ENCODE measurements at places on chromosomes 11 and 22.

- no peak for DNase-seq
Observed at GRCh38 chr22:22043296-22044078, 60.9 kb upstream of the TOP3B start.

GRCh38 chr11:112656772-112657428, 304.3 kb upstream of the NCAM1 start:
- no peak for DNase-seq

DNA sequence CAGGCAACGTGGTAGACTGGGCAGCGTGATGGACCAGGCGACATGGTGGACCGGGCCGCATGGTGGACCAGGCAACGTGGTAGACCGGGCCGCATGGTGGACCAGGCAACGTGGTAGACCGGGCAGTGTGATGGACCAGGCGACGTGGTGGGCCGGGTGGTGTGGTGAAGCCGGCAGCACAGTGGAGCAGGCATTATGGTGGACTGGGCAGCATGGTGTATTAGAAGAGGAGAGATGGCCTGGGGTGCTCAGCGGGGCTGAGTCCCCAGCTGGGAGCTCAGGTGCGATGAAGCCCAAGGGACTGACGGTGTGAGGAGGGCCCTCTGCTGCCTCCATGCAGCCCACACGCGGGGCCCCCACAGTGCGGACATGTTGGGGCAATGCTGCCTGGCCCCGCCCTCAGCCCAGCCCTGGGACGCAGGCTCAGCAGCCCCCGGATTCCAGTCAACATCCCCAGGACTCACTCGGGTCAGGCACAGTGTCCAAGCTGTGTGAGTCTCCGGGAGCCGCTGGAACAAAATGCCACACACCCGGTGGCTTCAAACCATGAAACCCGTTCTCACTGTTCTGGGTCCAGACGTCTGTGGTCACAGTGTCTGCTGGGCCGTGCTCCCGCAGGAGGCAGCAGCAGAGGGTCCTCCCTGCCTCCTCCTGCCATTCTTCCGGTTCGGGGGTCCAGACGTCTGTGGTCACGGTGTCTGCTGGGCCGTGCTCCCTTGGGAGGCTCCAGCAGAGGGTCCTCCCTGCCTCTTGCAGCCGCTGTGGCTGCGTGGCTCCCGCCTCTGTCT, 1084.9 kb downstream of the BRD1 start:
- DNase-seq: no peak

GRCh38 chr11:120129570-120129969, 8.3 kb downstream of the TRIM29 start:
- DNase-seq: no peak

GRCh38 chr11:13140873-13141655, 131.9 kb downstream of the RASSF10 start:
- DNase-seq: no peak

GRCh38 chr11:89487016-89487415, 4.2 kb downstream of the NOX4 start:
- DNase-seq: no peak

DNA sequence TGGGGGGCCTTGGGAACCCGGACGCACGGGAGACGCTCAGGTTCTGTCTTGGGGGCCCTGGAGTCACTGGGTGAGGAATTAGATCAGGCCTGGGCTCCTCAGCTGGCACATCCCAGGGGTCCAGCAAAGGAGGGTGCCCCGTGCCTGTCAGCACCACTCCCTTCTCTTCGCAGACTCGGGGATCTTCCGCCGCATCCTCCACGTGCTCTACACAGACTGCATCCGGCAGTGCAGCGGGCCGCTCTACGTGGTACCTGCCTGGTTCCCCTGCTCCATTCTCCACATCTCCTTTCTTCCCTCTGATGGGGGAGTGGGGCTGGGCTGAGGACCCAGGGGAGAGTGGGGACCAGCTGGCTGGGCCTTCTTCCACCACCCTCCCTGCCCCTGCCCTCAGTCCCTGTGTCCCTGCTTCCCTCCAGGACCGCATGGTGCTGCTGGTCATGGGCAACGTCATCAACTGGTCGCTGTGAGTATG, 6.7 kb upstream of the TAGLN start:
- DNase-seq: no peak

DNA sequence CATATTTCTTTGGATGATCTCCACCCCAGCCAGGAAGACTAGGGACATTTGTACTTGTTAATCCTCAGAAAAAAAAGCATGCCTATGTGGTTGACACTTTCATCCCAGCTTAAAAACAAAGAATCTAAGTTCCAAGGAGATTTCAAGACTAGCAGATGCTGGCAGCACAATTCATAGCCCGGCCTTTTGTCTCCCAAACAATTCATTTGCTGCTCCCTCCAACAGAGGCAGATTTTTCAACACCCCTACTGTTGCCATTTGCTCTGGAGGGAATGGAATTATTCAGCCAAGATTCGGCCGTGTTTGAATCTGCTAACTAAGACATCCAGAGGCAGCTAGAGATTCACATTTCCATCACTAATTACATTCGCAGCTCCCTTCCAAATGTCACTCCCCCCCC, 15.3 kb downstream of the P2RX3 start:
- no peak for DNase-seq

- no peak for DNase-seq
Observed at GRCh38 chr11:134794192-134794591, 382.1 kb upstream of the B3GAT1 start.

DNA sequence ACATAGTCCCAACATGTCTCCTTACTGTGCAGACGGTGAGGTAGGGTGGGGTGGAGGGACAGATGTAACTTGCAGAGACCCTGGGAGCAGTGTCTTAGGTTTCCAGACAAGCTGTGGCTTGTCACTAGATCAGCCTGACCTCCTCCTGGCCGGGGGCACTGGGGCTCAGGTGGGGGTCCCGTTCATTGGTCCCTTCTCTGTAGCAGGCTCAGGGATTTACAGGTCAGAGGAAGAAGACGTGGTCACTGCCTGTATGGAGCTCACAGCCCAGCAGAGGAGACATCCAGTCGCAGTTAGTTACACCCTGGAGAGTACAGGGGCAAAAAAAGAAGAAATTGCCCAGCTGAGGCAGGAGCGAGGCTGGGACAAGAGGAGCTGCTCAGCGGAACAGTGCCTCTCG, 22.0 kb upstream of the TUB start:
- no peak for DNase-seq

DNA sequence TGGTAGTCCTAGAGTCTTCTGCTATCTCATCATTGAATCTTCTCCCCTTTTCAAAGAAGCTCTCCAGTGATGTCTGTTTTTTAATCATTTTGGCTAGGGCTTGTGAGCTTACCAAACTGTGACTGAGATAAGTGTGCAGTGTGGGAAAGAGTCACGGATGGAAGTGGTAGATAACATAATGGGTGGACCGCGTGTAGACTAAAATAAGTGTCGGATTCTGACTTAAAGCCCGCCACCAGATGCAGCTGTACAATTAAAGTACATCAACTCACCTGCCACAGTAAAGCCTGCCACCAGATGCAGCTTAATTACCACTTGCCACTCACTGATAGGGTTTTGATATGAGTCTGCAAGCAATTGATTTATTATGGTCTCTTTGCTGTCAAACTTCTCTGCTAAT, 581.5 kb downstream of the LRRC4C start:
- no peak for DNase-seq

- DNase-seq: no peak
Observed at GRCh38 chr22:34812631-34813030, 253.3 kb upstream of the ISX start.

GRCh38 chr11:13206086-13206640, 71.4 kb upstream of the BMAL1 start:
- DNase-seq: no peak

GRCh38 chr11:47529951-47530350, 23.0 kb downstream of the CELF1 start:
- DNase-seq: no peak

DNA sequence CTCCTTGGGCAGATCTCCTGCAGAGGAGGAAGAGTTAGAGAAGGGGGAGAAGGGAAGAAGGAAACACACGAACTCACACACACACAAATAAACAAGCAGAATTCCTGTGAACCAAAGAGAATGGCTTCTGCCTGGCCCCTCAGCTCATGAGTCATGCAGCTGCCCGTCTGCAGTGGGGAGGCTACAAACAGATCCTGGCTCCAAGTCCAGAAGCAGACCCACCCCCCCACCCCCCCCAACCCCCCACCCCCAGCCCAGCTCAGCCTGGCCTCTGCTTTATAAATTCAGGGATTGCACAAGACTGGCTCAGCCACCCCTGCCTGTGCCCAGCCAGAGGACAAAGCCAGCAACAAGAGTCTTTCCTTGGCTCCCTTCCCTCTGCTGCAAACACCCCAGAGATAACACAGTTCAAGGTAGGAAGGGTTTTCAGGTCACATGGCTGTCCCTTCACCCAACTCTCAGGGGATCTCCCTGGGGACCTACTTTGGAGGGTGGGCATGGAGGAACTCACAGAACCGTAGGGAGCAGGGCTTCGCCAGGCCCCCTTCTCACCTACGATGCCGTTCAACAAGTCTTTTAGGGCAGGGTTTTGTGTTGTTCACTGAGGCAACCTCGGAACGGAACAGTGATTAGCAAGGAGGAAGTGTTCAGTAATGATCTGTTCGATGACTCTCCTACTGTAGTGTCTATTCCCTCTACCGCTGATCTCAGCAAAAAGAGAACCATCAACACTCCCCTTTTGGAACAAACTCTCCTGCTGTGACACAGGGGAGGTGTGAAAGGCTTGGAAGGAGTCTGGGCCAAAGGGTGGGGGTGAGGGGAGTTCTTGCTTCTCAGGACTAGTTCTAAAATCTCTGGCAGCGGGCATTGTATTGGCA, 35.5 kb downstream of the RPL27A start:
- no peak for DNase-seq

GRCh38 chr11:96155627-96156378, 187.2 kb downstream of the MAML2 start:
- no peak for DNase-seq

DNA sequence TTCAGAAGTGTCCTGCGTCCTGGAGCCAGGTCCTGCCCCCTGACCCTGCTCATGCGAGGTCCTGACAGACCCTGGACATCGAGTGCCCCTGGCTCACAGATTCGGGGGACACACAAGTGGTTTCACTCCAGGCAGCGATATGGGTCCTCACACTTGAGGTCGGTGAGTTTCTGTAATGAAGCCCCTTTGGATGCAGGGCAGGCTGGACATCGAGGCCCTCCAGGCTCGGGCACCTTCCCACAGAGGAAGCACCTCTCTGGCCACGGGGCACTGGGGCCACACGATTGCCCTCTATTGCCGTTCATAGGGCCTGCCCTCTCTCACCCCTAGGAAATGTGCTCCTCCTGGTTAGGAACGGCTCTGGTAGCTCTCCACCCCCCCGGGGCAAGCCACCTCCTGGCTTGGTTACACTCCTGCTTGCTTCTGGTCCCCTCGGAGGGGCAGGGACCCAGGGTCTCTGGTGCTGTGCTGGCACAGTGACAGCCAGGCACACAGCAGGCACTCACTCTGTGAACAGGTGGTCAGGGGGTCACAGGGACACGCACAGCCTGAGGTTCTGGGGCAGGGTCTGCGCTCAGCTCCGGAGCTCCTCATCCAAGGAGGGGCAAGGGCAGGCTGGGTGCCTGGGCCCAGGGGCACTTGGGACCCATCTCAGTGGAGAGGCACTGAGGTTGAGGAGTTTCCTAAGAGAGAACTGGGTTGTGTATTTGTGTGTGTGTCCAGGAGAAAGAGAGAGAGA, 907.7 kb downstream of the BRD1 start:
- no peak for DNase-seq

- DNase-seq: no peak
Observed at GRCh38 chr11:130322126-130322525, 7.4 kb upstream of the ZBTB44 start.

DNA sequence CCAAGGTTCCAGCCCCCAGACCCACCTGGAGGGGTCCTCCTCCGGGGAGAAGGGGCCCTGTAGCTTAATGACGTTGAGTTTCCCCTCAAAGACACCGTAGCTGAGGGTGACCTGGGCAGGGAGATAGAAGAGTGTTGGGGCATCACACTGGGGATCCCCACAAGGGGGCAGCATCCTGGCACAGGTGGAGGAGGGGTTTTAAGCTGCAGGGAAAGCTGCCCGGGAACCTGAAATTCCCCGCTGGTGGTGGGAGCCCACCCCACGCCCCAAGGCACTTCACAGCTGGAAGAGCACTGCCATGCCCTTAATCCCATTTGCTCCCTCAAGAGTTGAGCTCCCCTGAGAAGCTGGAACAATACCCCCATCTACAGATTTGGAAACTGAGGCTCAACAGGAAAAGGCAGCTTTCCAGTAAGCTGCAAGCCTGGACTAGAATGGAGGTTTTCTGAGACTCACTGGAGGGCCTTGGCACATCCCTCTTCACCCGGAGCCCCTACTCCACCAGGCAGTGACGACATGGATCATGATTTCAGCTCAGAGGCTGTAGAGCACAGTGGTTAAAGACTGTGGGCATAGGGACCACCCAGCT, 13.7 kb downstream of the MFNG start:
- no peak for DNase-seq

DNA sequence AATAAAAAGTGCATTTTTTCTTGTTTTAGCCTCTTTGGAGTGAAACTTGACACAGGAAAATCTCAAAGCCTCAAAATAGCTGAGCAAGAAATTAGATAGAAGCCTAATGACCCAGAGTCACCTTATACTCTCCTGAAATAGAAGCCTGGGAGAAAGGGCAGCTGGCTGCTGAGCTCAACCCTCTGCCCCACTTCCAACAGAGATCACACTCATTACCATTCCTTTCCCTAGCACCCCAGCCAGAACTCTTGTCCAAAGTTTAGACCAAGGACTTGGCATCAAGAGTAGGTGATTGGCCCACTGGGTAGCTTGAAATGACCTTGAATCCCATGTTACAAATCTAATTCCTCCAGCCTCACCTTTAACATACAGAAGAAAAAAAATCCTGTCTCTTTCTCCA, 62.7 kb upstream of the AMOTL1 start:
- no peak for DNase-seq

- no peak for DNase-seq
Observed at GRCh38 chr11:70206226-70206981, 3.3 kb downstream of the FADD start.

DNA sequence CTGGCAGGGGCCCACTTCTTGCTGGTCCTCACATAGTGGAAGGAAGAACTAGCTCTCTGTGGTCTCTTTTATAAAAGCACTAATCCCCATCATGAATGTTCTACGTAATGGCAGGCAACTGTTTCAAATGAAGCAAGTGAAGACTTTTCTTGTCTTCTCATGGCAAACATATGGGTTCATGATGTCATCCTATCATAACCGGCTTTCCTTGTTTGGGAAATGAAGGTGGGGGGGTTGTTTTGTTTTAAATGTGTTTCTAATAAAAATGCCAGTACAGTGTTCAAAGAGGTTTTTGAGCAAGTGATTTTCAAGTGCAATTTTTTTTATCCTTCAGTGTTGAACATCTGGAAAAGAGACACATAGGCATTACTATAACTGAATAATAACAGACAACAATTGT, 33.4 kb downstream of the REXO2 start:
- DNase-seq: no peak

DNA sequence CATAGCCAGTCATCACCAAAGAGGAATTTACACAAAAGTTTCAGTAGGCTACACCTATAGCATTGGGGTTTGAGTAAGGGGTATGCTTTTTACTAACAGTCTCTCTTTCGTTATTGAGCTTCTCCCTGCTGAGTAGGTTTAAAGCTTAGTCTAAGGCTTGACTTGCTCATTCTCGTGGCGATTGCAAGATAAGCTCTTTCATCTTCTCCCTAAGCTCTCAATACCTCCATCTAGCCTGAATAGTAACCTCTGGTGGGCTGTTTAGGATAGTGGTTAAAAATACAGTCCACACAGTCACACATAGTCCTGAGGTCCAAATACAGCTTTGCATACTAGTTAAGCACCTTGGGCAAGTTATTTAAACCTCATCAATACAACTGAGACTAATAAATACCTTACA, 65.6 kb downstream of the IMMP1L start:
- DNase-seq: no peak
